ENCODE measurements at places on chromosomes 12 and 14.

DNA sequence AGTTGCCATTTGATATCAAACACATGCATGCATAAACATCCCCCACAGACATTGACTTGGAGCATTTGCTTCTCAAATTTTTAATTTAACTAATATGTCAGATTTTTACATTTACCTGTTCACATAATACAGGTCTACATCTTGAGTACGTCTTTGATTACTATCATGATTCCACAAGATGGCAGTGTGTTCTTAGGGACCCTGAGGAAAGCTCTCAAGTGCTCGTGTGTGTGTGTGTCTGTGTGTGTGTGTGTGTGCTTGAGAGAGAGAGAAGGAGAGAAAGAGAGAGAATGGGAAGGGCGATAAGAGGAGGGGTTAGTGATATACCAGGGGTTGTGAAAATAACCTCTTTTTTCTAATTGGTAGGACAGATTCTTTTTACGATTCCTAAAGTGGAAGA lies 167.1 kb upstream of the OR4E1 start:
- no peak for DNase-seq

DNA sequence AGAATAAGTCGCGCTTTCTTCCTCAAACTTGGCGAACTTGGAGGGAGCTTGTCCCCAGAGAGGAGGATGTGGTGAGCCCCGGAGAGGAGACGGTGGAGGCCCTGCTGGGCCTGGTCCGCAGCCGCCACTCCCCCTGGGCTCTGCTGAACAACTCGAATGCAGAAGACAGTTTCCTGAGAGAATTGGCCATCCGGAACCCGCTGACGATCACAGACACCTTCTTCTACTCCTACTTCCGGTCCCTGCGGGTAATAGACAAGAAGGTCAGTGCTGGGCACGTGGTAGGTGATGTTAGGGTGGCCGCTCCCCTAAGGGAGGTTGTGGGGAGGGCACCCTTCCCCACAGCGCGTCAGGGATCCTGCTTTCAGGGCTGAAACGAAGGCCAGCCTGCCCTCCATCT lies 1.6 kb downstream of the LRRC43 start:
- DNase-seq: no peak

- no peak for DNase-seq
Observed at GRCh38 chr14:37584211-37585100, 10.6 kb downstream of the FOXA1 start.

DNA sequence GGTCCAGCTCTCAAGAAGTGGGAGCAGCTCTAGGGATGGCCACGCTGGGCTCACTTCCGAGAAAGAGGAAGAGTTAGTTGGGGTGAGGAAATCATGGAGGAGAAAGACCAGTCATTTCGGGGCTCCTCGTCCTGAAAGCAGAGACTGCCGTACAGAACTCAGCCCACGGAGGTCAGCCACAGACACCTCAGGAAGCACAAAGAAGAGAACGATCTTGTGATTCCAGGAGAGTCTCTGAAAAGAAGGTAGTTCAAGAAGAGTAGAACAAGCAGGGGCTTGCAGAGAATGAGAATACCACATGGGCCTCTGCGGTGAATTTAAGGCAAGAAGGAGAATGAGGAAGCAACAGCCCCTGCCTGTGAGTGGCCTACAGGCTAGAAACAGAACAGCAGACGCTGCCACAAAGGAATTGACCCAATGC lies 311.9 kb downstream of the CACNA1C start:
- DNase-seq: no peak

DNA sequence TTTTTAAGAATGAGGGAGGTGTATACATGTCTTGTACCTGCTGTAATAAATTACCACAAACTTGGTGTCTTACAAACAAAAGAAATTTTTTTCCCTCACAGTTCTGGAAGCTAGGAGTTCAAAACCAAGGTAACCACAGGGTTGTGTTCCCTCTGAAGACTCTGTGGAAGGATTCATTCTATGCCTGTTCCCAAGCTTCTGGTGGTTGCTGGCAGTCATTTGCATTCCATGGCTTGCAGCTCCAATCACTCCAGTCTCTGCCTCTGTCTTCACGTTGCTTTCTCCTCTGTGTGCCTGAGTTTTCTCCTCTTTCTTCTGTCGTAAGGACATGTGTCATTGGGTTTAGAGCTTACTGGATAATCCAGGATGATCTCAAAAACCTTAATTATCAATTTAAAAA lies 15.4 kb upstream of the ZNF641 start:
- DNase-seq: no peak

DNA sequence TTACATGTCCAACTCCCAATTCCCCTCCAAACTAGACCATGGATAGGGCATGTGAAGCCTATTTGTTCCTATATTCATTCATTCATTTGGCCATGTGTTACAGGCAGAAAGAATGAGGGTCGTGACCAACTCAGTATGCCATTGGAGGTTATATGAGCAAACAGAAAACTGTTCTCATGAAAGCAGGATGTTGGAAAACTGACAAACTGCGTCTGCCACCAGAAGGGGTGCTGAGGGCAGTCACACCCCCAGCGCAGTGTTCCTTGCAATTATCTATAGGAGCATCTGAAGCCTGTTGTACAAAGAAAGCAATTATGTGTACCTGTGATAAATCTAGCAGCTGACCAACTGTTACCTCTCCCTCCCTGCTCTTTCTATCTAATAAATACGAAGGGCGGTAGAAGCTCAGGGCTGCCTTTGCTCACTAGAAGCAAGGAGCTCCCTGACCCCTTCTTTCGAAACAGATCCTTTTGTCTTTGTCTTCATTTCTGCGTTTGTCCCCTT lies 21.1 kb downstream of the ENTPD5 start:
- DNase-seq: no peak

- no peak for DNase-seq
Observed at GRCh38 chr14:70897464-70897863, 9.8 kb upstream of the PCNX1 start.

- DNase-seq: no peak
Observed at GRCh38 chr14:54447231-54447692, 6.1 kb upstream of the CNIH1 start.

- DNase-seq: no peak
Observed at GRCh38 chr12:48036818-48037217, 32.5 kb upstream of the COL2A1 start.

DNA sequence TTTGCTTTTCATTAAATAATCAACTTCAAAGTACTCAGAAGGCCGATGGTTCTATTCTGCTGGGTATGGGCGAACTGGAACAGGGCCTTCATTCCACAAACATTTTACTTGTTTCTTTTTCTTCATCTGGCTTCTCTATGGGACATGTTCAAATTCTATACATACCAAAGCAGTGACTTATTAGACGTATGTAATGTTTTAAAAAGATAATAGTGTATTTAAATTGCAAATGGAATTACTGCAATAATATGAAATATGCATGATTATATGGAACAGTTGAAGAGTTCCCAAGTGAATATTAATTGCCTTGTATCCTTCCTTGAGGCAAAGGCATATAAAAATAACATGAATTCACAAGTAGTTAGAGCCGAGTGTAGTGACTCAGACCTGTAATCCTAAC lies 75.5 kb downstream of the FAR2 start:
- no peak for DNase-seq

GRCh38 chr12:113382206-113382605 lies 21.5 kb downstream of the SDS start:
- no peak for DNase-seq

DNA sequence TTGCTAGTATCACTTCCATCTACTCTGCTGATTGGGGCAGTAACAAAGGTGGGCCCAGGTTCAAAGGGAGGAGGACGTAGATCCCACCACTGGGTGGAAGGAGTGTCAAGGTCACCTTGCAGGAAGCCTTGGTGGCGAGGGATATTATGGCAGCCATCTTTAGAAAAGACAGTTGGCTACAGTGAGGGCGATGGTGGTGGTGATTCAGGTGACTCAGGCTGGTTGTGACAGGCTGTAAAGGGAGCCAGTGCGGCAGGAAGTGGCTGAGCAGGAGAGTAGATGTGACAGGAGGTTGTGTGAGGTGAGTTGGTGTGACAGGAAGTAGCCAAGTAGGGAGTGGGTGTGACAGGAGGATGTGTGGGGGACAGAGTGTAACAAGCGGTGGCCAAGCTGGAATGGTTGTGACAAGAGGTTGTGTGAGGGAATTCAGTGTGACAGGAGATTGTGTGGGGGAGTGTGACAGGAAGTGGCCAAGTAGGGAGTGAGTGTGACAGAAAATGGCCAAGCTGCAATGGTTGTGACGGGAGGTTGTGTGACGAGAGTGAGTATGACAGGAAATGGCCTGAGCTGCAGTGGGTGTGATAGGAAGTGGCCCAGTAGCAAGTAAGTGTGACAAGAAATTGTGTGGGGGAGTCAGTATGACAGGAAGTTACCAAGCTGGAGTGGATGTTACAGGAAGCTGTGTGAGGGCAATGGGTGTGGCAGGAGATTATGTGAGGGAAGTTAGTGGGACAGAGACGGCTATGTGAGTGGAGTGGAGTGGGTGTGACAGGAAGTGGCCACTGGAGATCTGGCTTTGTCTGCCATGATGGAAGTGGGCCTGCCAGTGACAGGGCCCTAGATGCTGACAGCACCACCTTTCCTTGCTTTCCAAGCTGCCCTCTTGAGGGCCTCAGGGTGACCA lies 136.5 kb upstream of the MYL2 start:
- DNase-seq: no peak

- peak; percentile 32 for DNase-seq
Observed at GRCh38 chr14:51219473-51220448, 20.3 kb upstream of the TMX1 start.

GRCh38 chr14:100159094-100159864 lies at the start of gene DEGS2:
Gene DEGS2, minus strand, starts transcription at chr14:100159645. Its CDS starts 58 bp downstream, at chr14:100159587.
- peak; percentile 89 for DNase-seq

GRCh38 chr14:59240356-59240755 lies 51.9 kb downstream of the DAAM1 start:
- no peak for DNase-seq

DNA sequence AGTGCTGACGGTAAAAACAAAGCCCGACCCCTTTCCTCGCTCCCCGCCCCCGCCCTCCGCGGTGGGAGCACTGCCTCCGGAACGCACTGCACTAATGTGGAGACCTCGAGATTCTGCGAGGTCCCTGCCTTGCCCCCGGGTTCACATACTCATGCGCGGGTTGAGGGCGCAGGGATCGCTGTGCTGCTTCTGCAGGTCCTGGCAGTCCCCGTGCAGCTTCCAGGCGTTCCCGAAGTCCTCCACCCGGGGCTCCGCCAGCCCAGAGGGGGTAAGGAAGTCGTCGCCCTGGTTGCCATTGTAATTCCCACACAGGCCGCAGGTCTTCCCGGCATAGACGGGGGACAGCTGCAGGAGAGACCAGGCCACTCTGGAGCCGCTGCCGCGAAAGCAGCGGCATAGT lies 66.8 kb downstream of the VWF start:
- DNase-seq: no peak

DNA sequence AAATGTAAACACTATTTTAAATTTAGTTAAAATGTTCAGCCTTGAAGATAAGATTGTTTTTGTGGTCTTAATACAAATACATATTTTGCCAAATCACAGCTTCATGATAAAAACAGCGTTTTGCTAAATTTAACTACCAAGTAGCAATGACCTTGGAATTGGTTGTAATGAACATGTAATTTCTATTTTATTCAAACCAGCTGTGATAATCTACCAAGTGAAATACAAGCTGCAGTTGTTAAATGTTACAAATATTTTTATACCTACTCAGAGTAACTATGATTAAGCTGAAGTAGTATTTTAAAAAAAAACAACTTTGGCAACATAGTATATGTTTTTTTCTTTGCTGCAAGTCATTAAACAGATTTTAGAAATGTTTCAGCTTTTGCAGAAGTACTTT lies 96.2 kb downstream of the CPSF2 start:
- DNase-seq: no peak

GRCh38 chr12:131882804-131883520 lies 11.5 kb upstream of the ULK1 start:
- no peak for DNase-seq
